ENCODE measurements at places on chromosomes 2 and 18.

- DNase-seq: no peak
Measured at GRCh38 chr2:40361478-40361877, 90.4 kb downstream of the SLC8A1 start.

GRCh38 chr2:23388294-23388693 lies 3.3 kb downstream of the KLHL29 start:
- no peak for DNase-seq

DNA sequence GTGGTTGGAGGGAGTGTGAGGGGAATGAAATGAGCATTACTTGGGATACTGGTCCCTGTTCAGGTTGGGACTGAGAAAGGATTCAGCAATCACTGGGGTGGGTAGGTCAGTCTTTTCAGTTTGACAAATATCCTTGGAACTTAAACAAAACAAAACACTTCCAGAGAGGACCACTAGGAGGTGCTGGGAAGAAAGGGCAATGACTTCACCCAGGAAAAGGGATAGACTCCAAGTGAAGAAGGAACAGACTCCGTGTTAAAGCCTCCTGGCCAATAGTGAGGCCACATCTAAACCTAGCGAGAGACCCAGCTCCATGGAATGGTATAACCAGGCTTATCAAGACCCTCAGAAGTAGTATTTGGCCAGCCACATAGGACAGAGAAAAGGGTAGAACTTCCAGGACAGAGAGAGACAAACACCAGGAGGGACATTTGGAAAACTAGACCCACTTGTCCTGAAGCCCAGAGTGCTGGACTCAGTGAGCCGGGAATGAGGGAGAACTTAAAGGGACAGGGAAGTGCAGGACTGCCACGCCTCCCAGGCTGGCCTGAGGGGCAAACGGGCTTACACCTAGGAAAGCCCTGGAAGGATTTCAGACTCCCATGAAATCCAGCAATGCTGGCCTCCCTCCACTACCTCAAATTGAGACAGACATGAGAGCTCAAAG lies 19.6 kb upstream of the KCNG3 start:
- peak; percentile 41 for DNase-seq

- DNase-seq: no peak
Measured at GRCh38 chr2:44927985-44928482, 13.5 kb upstream of the SIX3 start.

- peak; percentile 1 for DNase-seq
Measured at GRCh38 chr18:73617981-73618380, 529.7 kb downstream of the FBXO15 start.

DNA sequence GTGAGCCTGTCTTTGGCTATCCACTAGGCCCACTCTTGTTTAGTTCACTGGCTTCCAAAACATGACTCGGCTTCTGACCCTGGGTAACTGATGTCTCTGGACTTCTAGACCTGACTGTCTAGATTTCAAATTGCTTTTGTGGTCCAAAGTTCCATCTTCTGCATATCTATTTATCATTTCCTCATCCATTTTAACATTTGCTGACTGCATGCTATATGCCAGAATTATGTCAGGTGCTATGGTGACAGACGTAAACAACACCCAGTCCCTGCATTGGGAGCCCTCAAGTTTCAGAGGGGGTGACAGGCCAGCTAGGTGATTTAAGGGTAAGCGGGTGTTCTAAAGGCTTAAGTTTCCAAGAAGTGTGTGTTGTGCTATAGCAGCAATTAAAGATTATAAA lies 140.9 kb downstream of the PIEZO2 start:
- no peak for DNase-seq

GRCh38 chr2:94873362-94874276 lies 2.4 kb downstream of the TEKT4 start:
- DNase-seq: no peak

Data from NCI-H460 (cell line).